ENCODE measurements at places on chromosomes 6 and 20.

- no peak for DNase-seq
These were observed 21.0 kb upstream of the RSPH4A start for GRCh38 chr6:116595247-116595646.

DNA sequence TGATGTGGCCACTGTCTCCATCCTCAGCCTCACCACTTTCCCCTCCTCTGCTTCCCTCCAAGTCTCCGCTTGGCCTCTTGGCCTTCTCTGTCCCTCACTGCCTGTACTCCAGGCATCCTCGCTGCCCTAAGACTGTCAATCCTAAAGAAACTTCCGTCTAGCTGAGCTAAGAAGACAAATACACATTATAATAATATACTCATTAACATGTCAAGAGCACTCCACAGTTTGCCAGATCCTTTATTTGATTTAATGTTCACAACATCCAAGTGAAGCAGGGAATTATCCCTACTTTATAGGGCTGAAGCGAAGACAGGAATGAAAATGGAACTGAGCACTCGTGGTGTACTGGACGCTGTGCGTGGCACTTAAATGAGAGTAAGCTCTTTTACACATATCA lies 72.4 kb upstream of the SLC22A23 start:
- DNase-seq, result no peak

GRCh38 chr20:10639737-10640556 lies 33.9 kb downstream of the JAG1 start:
- DNase-seq, result no peak

DNA sequence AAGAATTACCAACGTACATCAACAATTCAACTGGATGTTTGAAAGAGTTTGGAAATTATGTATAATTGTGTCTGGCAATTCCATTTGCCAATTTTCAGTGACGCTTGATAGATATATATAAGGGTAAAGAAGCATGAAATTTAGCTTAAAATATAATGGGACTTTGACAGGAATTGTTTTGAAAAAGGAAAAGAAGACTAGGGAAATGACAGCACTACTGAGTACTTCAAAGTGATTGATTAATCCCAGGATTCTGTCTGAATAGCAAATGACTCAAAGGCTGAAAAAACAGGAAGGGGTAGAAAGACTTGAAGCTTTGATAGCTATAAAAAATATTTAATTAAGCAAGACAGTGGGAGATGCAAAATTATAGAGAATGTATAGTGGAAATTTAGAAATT lies 200.0 kb downstream of the KHDRBS2 start:
- no peak for DNase-seq

DNA sequence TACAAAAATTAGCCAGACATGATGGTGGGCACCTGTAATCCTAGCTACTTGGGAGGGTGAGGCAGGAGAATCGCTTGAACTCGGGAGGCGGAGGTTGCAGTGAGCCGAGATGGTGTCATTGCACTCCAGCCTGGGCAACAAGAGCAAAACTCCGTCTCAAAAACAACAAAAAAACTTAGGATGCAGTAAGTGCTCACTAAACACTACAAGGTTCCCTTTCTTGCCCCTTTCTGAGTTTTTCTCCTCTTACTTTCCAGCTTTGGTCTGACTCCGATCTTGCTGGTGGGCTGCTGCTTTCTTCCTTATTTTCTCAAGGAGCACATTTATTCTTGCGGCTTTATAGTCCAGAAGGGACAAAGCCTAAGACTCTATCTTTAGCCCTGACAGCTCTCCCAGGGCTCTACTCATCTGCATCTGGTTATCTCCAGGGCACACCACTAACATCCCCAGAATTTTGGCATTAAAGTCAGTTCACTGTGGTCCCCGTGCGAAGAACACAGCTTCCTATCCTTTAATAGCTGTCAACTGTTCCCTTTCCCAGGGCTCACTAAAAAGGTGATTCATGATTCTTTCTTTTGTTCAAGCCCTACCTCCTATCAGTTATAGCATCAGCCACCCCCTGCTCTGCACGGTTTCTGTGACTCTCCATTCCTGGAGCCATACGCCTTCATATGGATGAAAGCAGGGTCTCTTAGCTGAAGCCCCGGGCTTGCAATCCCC lies 17.1 kb upstream of the RPN2 start:
- no peak for DNase-seq
